ENCODE measurements at places on chromosomes 2 and 18.
A peak's percentile ranks its signal among the peaks of the same experiment; 100 is the strongest.

DNA sequence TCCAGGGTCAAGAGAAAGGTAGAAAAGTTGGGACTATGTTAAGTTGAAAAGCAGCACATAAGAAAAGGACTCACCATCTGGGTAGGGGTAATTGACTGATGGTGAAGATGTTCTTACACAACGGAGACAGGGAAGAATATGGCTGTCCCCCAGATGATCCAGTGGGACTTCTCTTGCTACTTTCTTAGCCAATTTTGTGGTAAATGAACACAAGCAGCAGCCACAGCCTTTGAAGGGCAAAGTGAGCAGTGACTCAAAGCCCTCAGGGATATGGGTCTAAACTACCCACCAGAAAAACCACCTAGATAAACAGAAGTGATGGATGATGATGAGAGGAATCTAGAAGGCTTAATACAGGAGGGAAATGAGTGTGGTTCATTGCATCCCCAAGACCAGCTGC lies 65.8 kb upstream of the SLC9A2 start:
- no peak for DNase-seq

DNA sequence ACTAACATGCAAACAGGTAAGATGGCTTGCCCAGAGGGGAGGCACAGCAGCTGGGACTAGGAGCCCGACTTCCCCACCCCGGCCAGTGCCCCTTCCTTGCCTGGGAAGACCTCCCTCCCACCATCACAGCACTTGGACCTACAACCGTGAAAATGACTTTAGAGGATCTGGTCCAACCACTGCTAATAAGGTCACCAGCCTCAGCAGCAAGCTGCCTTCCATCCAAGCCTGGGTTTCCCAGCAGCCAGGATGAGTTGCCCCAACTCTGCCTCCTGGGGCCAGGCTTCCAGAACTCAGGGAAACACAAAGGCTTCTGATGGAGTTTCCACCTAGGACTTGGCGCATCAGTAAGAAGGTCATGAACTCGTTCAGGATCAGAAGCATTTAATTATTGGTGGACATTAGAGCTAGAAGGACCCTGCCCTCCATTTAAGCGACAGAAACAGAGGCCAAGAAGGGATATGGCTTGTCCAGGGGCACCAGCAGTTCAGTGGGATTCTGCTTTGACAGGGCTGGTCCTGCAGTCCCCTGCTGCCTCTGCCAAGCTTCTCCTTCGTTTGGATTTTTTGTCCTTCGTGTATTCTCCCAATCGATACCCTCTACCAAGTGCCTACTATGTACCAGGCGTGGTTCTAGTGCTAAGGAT lies 403.0 kb upstream of the ID2 start:
- no peak for DNase-seq

GRCh38 chr2:160157861-160158829 lies 41.9 kb downstream of the ITGB6 start:
- no peak for DNase-seq

DNA sequence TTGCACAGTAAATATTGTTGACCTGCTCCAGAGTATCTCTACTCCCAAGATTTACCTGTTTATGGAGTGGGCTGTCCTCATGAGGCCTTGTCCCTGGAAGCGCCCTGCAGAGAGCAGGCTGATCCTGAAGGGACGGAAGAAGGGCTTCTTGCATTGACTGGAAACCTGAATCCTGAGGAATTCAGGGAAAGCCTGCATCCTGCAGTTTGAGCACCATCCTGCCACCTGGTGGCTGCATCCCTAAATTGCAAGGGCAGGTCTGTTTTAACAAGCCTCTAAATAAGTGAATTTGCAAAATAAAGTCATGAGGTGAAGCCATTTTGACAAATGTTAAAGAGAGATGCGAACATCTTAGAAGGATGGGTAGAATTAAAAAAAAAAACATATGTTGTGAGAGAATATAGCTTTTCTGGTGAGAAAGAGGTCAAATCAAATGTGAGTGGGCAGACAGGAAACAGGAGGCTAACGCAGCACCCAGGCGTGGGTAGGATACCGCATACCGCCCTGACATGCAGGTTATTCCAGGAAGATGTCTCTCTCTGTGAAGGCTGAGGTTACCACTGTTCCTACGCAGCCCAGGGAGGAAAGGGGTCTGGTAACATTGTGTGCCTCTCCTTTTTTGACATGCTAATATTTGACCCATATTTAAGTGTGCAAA lies 754.9 kb downstream of the RNF144A start:
- no peak for DNase-seq

- DNase-seq, result peak; percentile 51
Observed at GRCh38 chr2:85589982-85590791, 5.4 kb upstream of the RNF181 start.

DNA sequence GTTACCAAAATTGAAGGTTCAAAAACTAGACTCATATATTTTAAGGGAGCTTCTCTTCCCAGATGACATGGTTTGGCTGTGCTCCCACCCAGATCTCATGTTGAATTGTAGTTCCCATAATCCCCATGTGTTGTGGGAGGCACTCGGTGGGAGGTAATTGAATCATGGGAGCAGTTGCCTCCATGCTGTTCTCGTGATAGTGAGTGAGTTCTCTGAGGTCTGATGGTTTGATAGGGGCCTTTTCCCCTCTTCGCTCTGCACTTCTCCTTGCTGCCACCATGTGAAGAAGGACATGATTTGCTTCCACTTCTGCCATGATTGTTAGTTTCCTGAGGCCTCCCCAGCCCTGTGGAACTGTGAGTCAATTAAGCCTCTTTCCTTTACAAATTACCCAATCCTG lies 140.1 kb downstream of the MAIP1 start:
- no peak for DNase-seq

GRCh38 chr2:222049946-222050345 lies 248.9 kb downstream of the PAX3 start:
- no peak for DNase-seq

GRCh38 chr2:151091583-151091982 lies 170.1 kb downstream of the RBM43 start:
- DNase-seq, result no peak

DNA sequence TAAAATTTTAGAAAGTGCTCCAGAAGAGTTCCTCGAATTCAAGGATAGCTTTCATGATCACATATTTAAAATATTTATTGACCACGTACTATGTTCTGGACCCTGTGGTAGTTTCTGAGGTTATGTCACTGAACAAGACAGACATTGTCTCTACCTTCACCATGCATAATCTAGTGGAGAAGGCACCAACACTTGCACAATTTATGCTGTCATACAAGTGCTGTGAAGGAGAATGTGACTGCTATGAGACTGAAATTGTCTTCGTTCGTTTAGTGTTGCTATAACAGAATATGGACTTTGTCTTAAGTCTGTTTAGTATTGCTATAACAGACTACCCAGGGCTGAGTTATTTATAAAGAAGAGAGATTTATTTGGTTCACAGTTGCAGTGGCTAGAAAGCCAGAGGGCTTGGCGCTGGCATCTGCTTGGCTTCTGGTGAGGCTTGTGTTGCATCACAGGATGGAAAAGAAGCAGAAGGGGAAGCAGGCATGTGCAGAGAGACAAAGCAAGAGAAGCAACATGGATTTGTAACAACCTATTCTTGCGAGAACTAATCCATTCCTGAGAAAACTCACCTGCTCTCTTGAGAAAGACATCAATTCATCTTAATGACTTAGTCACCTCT lies 50.0 kb upstream of the RFX8 start:
- no peak for DNase-seq

- no peak for DNase-seq
Observed at GRCh38 chr2:174682007-174682577, 82.2 kb downstream of the CHRNA1 start.

GRCh38 chr18:80023173-80023572 lies 11.1 kb upstream of the RBFA start:
- no peak for DNase-seq

- peak; percentile 39 for DNase-seq
Observed at GRCh38 chr2:235002198-235003095, 50.6 kb downstream of the SH3BP4 start.

DNA sequence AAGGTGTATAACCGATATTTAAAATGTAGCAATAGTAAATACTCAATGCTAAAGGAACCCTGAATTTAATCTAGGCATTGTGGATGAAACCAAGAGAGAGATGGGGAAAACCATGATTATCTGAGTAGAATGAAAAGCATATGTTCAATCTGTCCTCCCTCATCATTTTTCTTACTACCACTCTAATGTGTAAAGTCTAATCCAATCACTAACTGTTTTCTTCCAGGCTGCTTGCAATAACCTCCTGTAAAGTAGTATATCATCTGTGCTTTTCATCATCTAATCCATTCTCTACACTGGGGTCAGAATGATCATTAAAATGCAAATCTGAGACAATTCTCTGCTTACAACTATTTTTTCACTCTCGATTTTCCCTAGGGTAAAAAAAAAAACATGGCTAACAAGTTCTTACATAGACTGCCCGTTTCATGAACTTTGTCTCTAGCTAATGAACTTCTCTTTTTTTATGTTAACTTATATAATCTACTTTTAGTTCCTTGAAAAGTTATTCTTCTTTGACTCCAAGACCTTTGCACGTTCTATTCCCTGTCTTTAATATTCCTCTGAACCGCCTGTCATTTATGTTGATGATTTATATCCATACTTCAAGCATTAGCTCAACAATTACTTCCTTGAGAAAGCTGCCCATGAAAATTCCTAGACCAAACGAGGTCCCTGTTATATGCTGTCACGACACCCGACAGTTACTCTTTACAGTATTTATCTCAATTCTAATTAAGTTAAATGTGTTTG lies 94.7 kb upstream of the SLC8A1 start:
- no peak for DNase-seq

GRCh38 chr2:222916229-222917197 lies 55.7 kb downstream of the ACSL3 start:
- no peak for DNase-seq

- no peak for DNase-seq
Observed at GRCh38 chr18:56097621-56098020, 509.6 kb upstream of the TCF4 start.

DNA sequence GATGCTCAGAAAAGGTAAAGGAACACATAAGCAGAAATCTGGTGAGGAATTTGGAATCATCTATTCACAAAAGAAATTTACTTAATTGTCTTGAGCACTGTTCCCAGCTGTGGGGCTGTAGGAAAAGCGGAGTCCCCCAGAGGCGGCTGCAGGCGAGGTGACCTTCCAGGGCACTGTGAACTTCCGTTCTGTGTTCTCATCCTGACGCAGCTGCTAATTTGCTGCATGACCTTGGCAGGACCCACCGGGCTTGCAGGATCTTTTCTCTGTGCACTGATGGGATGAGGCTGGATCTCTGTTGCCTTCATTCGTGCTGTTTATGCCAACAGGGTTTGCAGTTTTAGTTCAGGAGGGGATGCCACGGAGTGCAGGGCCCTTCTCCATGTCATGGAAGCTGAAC lies 301.9 kb upstream of the MYT1L start:
- no peak for DNase-seq

- peak; percentile 31 for DNase-seq
Observed at GRCh38 chr2:65662654-65663432, 230.4 kb upstream of the SPRED2 start.

DNA sequence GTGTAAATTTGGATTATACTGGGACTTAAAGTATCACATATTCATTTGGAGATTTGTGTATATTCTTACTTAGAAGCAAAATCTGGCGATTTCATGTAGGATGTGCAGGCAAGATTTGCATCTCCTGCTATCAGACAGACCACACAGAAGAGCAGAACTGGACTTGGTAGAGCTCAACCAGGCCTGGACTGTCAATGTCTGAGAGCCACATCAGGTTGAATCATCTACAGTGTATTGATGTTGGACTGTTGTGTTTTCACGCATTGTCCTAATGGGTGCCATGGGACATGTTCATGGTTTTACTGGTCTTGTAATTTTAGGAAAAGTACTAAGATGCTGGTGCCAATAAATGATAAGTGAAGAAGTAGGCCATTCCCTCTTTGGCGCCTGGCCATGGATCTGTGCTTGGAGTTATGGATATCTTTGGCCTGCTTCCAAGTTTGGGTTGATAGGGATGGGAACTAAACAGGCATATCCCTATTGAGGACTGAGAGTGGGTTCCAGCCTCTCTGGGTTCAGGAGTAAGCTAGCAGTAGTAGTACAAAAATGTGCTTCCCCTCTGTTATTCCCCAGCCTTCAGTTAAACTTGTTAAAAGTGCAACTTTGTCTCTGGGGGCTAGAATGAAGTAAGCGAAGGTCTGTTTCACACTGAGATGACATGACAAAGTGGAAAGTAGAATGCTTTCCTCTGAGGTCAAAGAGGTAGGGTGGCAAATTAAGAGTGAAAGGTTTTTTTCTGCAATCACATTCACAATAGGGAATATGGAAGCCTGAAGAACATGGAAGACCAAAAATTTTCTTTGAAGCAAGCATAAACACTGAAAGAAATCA lies 49.2 kb upstream of the NEMP2 start:
- no peak for DNase-seq

GRCh38 chr2:99200076-99200800 lies 19.3 kb downstream of the MRPL30 start:
- DNase-seq, result no peak

GRCh38 chr2:11677136-11678055 lies 7.4 kb upstream of the NTSR2 start:
- no peak for DNase-seq

GRCh38 chr2:219748671-219749570 lies 121.5 kb downstream of the SLC4A3 start:
- no peak for DNase-seq

DNA sequence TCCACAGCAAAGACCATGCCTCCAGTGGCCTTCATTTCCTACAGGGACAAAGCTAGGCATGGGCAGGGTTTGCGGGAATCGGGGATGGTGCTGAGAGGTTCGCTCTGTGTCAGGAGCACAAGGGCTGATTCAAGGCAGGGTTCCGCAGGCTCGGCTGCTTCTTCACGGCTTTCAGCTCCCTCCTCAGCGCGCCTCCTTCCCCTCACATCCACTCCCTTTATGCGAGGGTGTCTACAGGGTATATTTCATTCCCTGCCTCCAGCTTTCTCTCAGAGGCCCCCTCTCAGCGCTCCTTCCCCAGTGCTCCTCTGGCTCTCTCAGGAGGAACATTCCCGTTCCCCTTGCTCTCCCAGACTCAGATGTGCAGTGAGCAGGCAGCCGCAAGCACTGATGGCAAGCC lies 78.7 kb upstream of the ASB18 start:
- DNase-seq, result no peak

DNA sequence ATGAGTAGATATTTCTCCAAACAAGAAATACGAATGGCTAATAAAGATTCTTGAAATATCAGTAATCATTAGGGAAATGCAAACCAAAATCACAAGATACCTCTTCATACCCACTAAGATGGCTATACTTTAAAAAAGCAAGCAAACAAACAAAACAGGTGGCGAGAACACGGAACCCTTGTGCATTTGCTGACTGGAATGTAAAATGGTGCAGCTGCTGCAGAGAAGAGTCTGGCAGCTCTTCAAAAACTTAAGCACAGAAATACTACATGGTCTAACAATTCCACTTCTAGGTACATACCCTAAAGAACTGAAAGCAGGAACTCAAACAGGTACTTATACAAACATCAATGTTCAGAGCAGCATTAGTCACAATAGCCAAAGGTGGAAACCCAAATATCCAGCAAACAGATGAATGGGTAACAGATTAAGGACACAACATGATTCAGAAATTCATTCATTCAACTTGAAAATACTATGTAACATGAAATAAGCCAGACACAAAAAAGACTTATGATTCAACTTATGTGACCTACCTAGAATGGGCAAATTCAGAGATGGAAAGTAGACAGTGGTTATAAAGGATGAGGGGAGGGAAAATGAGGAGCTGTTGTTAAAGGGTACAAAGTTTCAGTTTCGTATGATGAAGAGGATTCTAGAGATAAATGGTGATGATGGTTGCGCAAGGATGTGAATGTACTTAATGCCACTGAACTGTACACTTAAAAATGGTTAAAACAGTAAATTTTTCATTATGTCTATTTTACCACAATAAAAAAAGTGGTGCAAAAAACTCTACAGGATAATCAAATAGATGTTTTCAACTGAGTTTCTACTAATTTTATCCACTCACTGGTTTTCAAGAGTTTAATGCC lies 26.9 kb upstream of the GPR75 start:
- DNase-seq, result no peak

Measured in AG09319 (cell line).